ENCODE measurements at places on chromosomes 1 and 21. TPM values are rescaled to one million over a fixed set of nuclear protein-coding genes. Genes with fewer than 3 reads are reported as not detected.

DNA sequence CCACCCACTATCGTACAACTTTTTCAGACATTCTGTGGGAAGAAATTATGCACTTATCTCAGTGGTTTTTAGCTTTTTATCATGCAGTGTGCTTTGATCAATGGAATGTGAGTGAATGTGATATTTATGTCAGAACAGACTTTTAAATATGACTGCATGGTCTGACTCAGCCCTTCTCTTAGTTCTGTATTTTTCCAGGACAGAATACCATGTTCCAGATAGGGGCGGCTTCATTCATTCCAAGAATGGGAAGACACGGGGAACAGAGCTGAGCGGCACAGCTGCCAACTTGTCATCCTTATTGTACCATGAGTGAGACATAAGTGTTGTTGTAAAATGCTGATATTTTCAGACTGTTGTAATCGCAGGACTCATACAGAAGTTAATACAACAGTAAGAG is 214.6 kb upstream of the NCAM2 start:
- DNase-seq: no peak
- no peaks in the 10 kb centered on the region for H3K27me3 ChIP-seq
- no peak overlapping the region for H3K4me3 ChIP-seq
- H3K36me3 ChIP-seq: no peaks in the 10 kb centered on the region
- H3K4me1 ChIP-seq: no peaks in the 10 kb centered on the region

DNA sequence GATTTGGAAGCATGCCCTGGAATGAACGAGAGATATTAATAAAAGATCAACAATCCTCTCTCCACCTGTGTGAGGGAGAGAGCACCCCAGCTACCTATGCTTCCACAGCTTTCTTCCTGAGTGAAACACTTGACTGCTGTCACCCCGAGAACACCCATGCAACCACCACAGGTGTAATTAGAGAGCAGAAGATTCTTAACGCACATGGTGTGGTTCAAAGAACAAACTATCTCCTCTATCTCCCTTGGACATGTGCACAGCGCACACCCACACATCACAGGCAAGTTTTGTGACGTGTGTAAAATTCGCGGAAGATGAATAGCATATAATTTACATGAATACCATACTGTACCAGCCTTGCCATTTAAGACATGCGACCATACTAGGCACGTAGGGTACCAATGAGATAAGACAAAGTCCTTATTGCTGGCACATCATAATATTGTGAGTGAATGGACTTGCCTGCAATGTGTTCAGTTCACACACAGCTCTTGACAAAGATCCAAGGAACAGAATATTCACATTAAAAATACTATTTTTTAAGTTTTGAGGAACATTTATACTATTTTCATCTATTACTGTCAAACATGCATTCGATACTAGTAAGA is 11.6 kb downstream of the ERRFI1 start:
- no peak overlapping the region for H3K27ac ChIP-seq
- peaks cover 18% of the 10 kb centered on the region for H3K27me3 ChIP-seq
- peaks cover 5% of the 10 kb centered on the region for H3K4me1 ChIP-seq
- no peak overlapping the region for H3K4me3 ChIP-seq
- no peaks in the 10 kb centered on the region for H3K36me3 ChIP-seq

The SLC30A1 gene
- 10.6 TPM for total RNA-seq

DNA sequence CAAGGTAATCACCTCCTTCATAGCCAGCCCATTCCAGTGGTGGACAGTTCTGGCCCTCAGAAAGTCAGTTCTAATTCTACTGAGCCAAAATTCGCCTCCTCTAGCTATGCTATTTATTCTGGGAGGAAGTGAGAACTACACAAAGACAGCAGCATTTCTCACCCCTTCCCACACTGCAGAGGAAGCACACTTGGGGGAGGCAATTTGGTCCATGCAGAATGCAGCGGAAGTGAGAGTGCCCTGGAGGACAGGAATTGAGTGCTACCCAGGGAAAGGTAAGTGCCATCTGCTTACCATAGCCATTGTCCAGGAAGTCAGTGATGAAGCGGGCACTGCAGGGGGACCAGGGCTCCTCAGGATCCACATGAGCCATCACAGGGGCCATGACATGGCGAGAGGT is 3.7 kb downstream of the ADAMTS4 start:
- H3K36me3 ChIP-seq: no peaks in the 10 kb centered on the region
- DNase-seq: no peak
- H3K4me3 ChIP-seq: no peak overlapping the region
- H3K4me1 ChIP-seq: peaks cover 51% of the 10 kb centered on the region
- H3K27ac ChIP-seq: peak overlapping the region; percentile 11
- no peaks in the 10 kb centered on the region for H3K27me3 ChIP-seq

DNA sequence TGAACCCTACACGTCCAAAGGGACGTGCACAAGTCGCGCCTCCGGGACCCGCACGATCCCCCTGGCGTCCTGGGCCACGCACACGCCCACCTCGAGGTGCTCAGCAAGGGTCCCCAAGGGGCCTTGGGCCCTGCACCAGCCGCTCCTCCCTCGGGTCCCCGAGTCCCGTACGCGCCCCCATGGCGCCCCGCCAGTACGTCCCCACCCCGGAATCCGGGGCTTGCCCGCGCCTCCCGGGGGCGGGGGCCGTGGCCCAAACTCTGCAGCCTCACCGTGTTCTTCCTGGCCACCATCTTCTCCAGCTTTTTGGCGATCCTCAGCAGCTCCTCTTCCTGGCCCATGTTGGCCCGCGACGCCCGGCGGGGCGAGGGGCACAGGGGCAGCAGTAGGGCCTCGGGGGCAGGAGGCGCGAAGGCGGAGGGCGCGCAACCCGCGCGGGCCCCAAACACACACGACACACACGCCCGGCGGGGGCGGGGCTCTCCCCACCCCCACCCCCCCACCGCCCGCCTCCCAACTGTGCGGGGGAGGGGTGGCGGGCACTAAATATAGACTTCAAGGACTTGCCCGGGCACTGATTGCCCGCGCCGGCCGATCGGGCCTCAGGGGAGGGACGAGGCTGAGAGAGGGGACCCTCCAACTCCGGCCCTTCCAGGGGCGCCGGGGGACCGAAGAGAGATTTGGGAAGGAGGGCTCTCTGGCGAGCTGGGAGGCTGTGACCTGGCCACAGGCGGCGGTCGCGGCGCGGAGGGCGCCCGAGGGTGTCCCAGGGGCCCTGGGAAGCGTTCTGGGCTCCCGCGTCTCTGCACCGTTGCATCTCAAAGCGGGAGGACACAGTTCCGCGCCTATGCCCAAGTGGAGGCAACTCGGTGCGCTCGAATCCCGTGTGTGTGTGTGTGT is at the start of gene TCEA3:
Gene TCEA3, minus strand, starts transcription at position 456 of the 900 bp plus-strand sequence. Its CDS starts 115 bp downstream, at position 341.
- H3K36me3 ChIP-seq: no peaks in the 10 kb centered on the region
- H3K4me3 ChIP-seq: peak within 1 kb of the TSS; percentile 82
- no peak for DNase-seq
- no peak within 1 kb of the TSS for H3K27ac ChIP-seq
- peaks cover 41% of the 10 kb centered on the region for H3K27me3 ChIP-seq

GRCh38 chr1:111406321-111406768 is 21.2 kb downstream of the OVGP1 start:
- H3K4me1 ChIP-seq: peaks cover 20% of the 10 kb centered on the region
- peak; percentile 46 for DNase-seq
- no peaks in the 10 kb centered on the region for H3K36me3 ChIP-seq
- H3K27me3 ChIP-seq: peaks cover 13% of the 10 kb centered on the region

- H3K27me3 ChIP-seq: no peaks in the 10 kb centered on the region
- no peaks in the 10 kb centered on the region for H3K4me1 ChIP-seq
- no peak overlapping the region for H3K4me3 ChIP-seq
- H3K36me3 ChIP-seq: no peaks in the 10 kb centered on the region
Observed at GRCh38 chr1:72397786-72398185, 115.4 kb upstream of the NEGR1 start.

- H3K27me3 ChIP-seq: no peaks in the 10 kb centered on the region
- DNase-seq: no peak
- H3K27ac ChIP-seq: no peak overlapping the region
- no peak overlapping the region for H3K4me3 ChIP-seq
- H3K36me3 ChIP-seq: no peaks in the 10 kb centered on the region
Observed at GRCh38 chr1:232562855-232563510, 67.0 kb downstream of the SIPA1L2 start.

The TNNT2 gene
- total RNA-seq: not detected

- H3K4me1 ChIP-seq: peaks cover 7% of the 10 kb centered on the region
- no peaks in the 10 kb centered on the region for H3K36me3 ChIP-seq
- peaks cover 36% of the 10 kb centered on the region for H3K27me3 ChIP-seq
- no peak overlapping the region for H3K27ac ChIP-seq
Observed at GRCh38 chr1:20682571-20683236, 21.5 kb upstream of the DDOST start.

The RAP1GAP gene
- total RNA-seq: 0.23 TPM

The ASAP3 gene
- not detected for total RNA-seq

GRCh38 chr1:151540982-151541377 is 871 bp downstream of the TUFT1 start:
- H3K27me3 ChIP-seq: peaks cover 10% of the 10 kb centered on the region
- peaks cover 6% of the 10 kb centered on the region for H3K36me3 ChIP-seq
- H3K27ac ChIP-seq: no peak overlapping the region
- no peak for DNase-seq

DNA sequence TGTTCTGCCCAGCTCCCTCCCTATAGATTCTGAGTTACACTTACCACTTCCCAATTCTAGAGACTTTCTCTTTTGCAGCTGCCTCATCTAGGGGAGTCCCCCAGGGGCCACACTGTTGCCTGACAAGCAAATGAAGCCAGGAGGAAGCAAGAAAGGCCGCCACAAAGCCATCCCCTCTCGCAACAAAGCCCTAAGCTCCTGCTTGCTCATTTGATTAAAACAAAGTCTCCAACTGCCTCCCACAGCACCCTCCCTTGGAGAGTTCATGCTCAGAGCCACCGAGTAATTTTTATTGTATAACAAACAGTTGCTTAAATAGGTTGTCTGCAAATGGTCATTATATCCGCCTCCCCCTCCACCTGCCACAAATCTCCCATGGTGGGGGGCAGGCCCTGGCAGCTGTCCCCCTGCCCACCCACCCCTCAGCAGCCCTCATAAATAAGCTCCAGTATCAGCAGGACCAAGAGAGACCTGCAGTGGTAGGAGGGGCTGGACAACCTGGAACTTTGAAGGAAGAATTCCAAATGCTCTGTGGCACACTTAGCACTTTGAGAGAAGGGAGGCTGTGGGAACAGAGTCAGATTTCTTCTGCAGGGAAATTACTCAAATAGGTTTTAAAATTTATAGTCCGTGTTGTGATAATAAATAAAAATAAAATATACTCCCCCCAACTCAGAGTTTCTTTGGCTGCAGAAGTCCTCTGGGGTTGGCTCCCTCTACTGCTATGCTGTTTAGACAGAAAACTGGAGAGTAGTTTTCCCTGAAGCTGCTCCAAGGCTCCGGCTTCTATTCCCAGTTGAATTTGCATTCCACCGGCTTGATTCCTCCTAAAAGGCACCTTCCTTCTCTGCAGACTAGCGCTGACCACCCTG is 237.5 kb downstream of the TTLL7 start:
- no peaks in the 10 kb centered on the region for H3K27me3 ChIP-seq
- H3K36me3 ChIP-seq: no peaks in the 10 kb centered on the region
- H3K4me3 ChIP-seq: no peak overlapping the region
- no peaks in the 10 kb centered on the region for H3K4me1 ChIP-seq
- H3K27ac ChIP-seq: no peak overlapping the region

GRCh38 chr1:53777272-53777671 is 38.3 kb upstream of the GLIS1 start:
- H3K4me1 ChIP-seq: peaks cover 11% of the 10 kb centered on the region
- H3K27me3 ChIP-seq: no peaks in the 10 kb centered on the region
- peaks cover 32% of the 10 kb centered on the region for H3K36me3 ChIP-seq
- DNase-seq: no peak

- H3K36me3 ChIP-seq: peaks cover 12% of the 10 kb centered on the region
- H3K4me3 ChIP-seq: peak overlapping the region; percentile 63
- DNase-seq: no peak
- no peak overlapping the region for H3K27ac ChIP-seq
Observed at GRCh38 chr21:34891613-34891943, 157.5 kb downstream of the RUNX1 start.

DNA sequence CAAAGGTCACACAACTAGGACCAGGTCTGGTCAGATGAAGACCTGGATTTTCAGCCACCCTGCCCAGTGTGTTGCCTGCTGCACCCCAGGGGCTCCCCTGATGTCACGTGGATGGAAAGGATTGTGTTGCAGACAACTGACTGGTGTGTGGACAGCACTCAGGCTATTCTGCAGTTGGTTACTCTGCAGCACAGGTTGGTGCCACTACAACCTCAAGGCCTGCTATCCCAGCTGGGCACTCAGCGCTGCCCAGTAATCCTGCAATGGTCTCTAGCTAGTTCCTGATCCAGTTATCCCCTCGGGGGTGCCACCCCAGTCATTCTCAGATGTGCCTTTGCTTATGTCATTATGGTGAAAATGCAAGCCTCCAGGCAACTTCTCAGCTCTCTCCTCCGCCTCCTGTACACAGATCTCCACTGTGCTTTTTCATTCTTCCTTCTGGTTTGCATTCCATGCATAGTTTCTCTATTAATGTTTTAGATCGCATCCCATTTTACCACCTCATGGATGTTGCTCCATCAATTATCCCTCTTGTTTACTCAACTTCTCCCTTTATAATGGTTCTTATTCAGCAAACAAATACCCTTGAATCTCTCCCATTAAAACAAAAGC is 503.2 kb upstream of the CAMK1G start:
- H3K27me3 ChIP-seq: no peaks in the 10 kb centered on the region
- H3K36me3 ChIP-seq: no peaks in the 10 kb centered on the region
- DNase-seq: no peak
- H3K4me1 ChIP-seq: no peaks in the 10 kb centered on the region
- no peak overlapping the region for H3K4me3 ChIP-seq

The MCOLN3 gene
- 1.3 TPM for total RNA-seq

- H3K27ac ChIP-seq: peak overlapping the region; percentile 49
Observed at GRCh38 chr1:236545621-236546169, 21.9 kb downstream of the LGALS8 start.

The S100A12 gene
- not detected for total RNA-seq

The C1orf185 gene
- total RNA-seq: not detected

GRCh38 chr1:189970331-189971230 is 507.1 kb downstream of the BRINP3 start:
- no peaks in the 10 kb centered on the region for H3K36me3 ChIP-seq
- DNase-seq: no peak
- H3K4me3 ChIP-seq: no peak overlapping the region
- no peaks in the 10 kb centered on the region for H3K27me3 ChIP-seq
- H3K27ac ChIP-seq: no peak overlapping the region
- no peaks in the 10 kb centered on the region for H3K4me1 ChIP-seq

The MR1 gene
- total RNA-seq: 17.6 TPM

GRCh38 chr1:24203404-24203803 is 16.3 kb upstream of the IFNLR1 start:
- no peak for DNase-seq
- H3K27me3 ChIP-seq: peaks cover 11% of the 10 kb centered on the region

- no peak for DNase-seq
- H3K4me1 ChIP-seq: no peaks in the 10 kb centered on the region
- peaks cover 13% of the 10 kb centered on the region for H3K27me3 ChIP-seq
- no peak overlapping the region for H3K27ac ChIP-seq
- H3K4me3 ChIP-seq: no peak overlapping the region
Observed at GRCh38 chr1:115246526-115246925, 91.5 kb downstream of the NGF start.
